Naive thymus-derived CD4-positive, alpha-beta T cell (primary cell): ENCODE measurements at places on chromosomes 7 and 10. TPM values are rescaled to one million over a fixed set of nuclear protein-coding genes. Genes with fewer than 3 reads are reported as not detected.

HPS1 gene
- total RNA-seq = 83.9 and 89.5 TPM in 2 replicates

CPVL gene
- total RNA-seq = 3.2 TPM

CHST3 gene
- not detected for total RNA-seq

GRCh38 chr7:108234281-108234680, 104.1 kb upstream of the LAMB4 start:
- no peak overlapping the region for H3K4me3 ChIP-seq
- H3K4me1 ChIP-seq = no peaks in the 10 kb centered on the region
- no peaks in the 10 kb centered on the region for H3K27me3 ChIP-seq
- DNase-seq = no peak
- no peak overlapping the region for H3K27ac ChIP-seq
- no peaks in the 10 kb centered on the region for H3K36me3 ChIP-seq

DNA sequence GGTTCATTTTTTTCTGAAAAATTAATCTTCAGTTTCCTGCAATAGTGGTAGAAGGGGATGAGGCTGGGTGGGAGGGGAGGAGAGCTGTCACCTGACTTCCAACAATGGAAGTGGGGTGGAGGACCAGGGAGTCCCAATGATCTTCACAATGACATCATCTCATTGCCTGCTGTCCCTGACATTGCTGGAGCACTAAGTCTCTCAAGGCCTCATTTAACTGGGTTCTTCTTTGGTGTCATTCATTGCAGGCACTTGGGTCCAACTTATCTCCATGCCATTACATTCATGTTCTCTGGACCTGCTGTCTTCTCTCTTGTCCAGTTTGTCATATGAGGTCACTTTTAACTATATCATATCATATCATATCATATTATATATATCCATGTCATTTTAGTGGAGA, 34.4 kb downstream of the PRTFDC1 start:
- H3K36me3 ChIP-seq = no peaks in the 10 kb centered on the region
- H3K27me3 ChIP-seq = no peaks in the 10 kb centered on the region
- H3K4me1 ChIP-seq = no peaks in the 10 kb centered on the region
- no peak overlapping the region for H3K27ac ChIP-seq
- H3K4me3 ChIP-seq = no peak overlapping the region

GRCh38 chr10:116974456-116975005, 30.5 kb downstream of the SHTN1 start:
- no peak for DNase-seq
- no peak overlapping the region for H3K27ac ChIP-seq
- H3K4me1 ChIP-seq = no peaks in the 10 kb centered on the region
